ENCODE measurements at places on chromosomes 3 and 15.

DNA sequence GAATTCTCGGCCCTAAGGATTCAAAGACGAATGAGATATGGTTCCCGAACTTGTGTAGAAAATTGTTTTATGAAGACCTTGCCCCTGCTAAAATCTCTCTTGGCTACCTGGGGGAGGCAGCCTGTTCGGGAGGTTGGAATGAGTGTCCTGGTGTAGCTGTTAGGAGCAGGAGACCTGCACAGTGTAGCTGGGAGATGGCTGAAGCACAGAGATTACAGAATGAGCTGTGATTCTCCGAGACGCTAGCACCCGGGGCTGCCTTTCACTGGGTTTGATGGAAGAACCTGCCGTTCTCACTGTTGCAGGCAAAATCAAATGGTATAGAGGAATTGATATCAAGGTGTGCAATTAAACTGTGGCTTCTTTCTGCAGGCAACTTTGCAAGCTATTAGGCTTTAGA lies 68.0 kb downstream of the TRAK1 start:
- no peak for DNase-seq

- no peak for DNase-seq
Observed at GRCh38 chr15:68265081-68265480, 12.5 kb upstream of the FEM1B start.

DNA sequence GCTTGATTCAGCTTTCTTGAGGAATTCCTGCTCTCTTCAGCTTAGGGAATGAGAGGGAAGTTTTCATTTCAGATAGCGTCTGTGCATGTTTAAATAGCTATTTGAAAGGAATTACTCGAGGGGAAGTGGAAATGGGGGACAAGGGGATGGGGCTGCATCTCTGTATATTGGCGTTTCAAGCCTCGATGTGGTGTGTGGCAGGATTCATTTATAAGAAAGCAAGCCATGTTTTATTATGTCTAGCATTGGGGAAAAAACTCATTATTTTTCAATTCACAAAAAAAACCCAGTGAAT lies 1.0 kb downstream of the ATP2C1 start:
- no peak for DNase-seq

- DNase-seq, result no peak
Observed at GRCh38 chr3:76324101-76324500, 538.8 kb upstream of the ZNF717 start.

DNA sequence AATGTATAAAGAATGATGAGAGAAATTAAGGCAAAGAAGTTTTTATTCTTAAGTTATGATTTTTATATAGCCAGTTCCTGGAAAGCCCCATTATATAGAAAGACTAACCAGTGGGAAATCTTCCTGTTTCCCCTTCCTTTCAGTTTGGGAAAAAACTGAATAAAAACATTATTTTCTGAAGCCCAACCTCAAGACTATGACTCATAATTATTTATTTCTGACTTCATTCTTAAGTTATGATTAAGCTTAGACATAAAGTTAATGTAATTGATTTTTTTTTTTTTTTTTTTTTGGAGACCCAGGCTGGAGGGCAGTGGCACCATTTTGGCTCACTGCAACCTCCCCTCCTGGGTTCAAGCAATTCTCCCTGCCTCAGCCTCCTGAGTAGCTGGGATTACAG lies 55.8 kb downstream of the TRPC1 start:
- DNase-seq, result no peak

DNA sequence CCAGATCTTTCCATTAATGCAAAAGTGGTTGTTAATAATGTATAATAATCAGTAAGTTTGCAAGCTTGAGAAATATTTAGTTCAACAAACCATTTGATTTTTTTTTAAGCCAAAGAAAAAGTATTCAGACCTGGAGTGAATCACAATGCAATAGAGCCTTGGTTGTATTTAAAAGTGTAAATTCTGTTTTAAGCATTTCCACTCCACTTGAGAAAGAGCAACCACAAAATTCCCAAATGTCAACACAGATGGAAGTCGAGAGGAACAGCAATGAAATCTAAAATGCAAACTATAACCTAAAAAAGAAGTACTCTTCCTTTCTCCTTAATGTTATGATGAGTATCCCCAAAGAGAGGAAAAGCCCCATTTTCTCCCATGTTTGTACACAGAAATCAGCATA lies 20.2 kb downstream of the GBE1 start:
- no peak for DNase-seq

DNA sequence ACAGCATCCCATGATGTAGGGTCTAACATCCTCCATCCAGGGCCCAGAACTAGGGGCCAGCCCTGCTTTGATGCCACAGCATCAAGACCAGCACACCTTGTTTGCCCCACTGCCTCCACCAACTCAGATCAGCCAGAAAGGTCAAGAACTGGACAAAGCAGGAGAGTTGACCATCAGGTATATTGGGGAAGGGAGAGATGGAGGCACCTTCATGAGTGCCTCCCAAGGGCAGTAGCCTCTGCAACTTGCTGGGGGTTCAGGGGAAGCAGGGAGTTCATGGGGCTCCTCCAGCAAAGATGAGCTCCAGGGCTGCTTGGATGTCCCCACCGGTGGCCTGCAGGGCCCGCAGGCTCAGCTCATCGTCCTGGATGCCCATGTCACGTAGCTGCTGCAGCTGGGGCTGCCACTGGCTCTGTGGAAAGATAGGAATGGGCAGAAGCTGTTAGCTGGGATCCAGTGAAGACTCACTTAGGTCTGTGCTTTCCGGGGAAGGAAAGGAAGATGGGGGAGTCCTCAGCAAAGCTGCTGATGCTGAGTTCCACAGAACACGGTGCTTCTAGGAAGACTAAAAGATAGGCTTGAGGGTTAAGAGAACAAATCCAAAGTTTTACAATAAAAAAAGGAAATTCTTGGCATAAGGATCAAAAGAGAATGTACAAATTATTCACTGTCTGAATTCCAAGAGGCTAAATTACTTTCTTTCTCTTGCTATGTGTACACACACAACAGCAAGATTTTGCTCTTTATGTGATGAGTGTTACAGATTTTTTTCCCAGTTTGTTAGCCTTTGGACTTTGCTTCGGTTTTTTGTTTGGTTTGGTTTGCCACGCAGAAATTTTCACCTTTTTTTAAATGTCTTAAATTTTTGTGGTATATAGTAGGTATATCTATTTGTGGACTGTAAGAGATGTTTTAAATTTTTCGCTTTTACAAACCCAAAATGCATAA lies 12.3 kb upstream of the SEMA7A start:
- DNase-seq, result no peak

- DNase-seq, result no peak
Observed at GRCh38 chr3:23953523-23953922, 8.4 kb downstream of the NR1D2 start.

- DNase-seq, result no peak
Observed at GRCh38 chr3:179526482-179526881, 36.2 kb upstream of the ACTL6A start.

DNA sequence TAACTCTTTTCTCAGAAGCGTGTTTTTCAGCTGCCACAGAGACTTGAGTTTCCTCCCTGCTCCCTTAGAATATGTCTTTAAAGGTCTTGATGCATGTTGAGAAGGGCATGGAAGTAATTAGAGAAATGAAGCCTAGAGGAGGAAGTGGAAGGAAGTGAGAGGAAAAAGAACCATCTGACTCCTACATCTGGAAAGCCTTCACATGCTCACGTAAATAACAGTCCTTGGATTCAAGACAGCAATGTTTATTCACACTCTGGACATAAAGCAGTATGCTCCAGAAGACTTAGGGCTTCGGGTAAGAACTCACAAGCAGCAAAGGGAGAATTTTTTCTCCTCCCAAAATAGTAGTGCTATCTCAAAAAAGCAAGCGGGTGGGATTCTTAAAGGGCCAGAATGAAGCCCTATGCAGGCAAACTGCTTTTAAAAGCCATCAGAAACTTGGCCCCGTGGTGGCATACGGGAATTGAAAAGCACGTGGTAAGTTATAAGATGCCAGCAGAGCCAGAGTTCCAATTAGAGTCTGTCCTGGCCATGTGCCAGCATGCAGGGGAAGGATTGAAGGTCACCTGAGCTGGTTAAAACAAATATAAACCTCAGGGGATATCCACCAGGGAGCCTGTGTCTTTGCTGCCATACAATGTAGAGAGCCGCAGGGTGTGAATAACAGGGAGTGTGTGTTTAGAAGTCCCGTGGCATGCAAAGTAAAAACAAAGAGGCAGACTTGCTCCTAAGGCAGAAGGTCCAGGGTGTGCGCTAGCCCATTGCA lies 380.8 kb upstream of the NDN start:
- no peak for DNase-seq

- no peak for DNase-seq
Observed at GRCh38 chr3:173000553-173000952, 140.5 kb downstream of the SPATA16 start.

GRCh38 chr3:12996181-12996506 lies 77.1 kb downstream of the IQSEC1 start:
- DNase-seq, result no peak

- peak; percentile 79 for DNase-seq
Observed at GRCh38 chr15:64521726-64522164, 61.4 kb downstream of the ZNF609 start.

GRCh38 chr3:132117642-132118041 lies 82.8 kb upstream of the CPNE4 start:
- no peak for DNase-seq

- DNase-seq, result no peak
Observed at GRCh38 chr15:48313216-48313615, 18.0 kb upstream of the DUT start.

DNA sequence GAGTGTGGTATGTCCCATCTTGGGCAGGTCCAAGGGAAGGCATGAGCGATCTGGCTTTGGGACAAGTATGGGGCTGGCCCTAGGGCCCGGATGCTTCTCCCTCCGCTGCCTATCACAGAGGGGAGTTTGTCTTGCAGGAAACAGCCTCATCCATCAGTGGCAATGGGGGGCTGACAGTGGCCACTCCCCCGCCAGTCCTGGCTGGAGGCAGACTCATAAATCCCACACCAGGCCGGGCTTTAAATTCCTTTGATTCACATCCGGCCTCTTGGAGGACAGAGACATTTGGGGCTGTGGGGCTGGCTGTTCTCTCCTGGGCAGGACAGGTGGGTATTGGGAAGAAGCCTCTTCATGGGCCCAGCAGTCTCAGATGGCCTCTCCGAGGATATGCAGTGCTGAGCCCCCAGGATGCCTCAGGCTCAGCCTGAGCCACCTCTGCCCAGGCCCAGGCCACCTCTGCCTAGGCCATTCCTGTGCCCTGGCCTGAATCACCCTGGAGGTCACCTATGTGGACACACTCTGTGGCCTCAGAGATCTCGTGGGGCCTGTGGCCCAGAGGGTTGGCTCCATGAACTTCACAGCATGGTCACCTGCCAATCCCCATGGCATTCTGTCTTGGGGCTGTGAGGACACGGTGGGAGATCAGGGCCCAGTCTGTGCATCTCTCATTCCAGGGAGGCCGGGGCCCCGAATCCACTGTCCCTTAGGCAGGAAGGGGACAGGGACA lies 84.2 kb upstream of the GOLGA6L4 start:
- no peak for DNase-seq

- DNase-seq, result no peak
Observed at GRCh38 chr15:68042156-68042854, 11.8 kb upstream of the PIAS1 start.

DNA sequence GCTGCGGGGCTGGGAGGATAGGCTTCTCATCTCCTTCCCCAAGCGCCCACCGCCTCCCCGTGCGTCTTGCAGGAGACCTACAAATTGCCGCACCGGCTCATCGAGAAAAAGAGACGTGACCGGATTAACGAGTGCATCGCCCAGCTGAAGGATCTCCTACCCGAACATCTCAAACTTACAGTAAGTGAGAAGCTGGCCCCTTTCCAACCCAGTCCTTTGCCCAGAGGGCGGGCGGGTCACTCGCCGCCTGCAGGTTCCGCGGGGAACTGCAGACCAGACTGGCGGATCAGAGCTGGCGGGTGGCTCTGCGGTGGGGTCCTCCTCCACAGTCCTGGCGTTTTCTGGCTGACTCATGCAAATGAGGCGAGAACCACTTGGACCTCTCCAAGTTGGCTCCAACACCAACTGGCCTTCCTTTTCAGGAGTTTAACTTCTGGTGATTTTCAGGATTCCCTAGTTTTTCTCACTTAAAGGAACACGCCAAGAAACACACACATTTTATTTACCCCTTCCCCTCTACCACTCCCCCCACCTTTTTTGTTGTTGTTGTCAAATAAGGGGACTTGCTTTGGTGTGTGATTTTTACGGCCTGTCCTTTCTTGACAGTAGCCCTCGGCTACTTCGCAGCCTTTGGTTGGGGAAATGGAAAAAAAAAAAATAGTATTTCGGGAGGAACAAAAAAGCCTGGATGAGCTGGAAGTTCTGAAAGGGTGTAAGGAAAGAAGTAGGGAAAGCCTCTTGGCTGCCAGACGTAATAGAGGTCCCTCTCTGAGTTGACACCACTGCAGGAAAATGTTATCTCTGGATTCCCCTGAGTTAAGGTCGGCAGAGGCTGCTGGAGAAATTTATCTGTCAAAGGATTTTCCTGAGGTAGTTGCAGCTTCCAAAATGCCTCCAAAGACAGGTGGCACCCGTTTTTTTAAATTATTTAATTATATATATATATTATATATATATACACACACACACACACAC lies 1.3 kb downstream of the BHLHE40 start:
- peak; percentile 80 for DNase-seq

DNA sequence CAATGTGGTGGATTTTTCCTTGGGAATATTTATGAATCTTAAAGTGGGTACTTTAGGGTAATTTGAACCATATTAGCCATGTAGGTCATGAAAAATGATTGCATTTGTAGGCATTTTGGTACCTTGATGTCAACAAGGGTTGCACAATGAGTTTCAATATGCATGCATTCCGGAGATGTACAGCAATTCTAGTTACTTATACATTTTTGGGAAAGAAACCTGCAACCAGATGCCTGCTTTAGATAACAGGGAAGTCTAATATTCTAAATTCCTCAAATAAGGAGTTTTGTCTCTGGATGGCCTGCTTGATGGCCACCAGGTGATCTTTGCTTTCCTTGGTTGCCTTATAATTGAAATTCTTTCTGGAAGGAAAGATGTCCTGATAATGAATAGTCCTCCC lies 240.5 kb upstream of the SETMAR start:
- DNase-seq, result no peak

DNA sequence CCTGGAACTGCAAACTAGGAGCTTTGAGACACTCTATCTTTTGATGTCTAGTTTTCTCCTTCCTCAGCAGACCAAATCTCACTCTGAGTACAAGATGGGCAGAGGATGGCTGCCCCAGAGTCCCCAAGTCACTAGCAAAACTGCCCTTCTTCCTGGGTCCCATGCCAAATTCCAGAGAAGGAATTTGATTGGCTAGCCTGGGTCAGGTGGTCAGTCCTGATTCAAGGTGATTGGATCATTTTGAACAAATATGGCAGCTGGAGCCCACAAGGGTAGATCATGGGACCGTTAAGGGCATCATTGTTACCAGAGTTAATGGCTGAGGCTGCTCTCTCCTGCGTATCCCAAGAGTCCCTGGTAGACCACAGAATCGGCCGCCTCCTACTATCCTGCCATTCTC lies 21.7 kb downstream of the SLC6A1 start:
- no peak for DNase-seq

DNA sequence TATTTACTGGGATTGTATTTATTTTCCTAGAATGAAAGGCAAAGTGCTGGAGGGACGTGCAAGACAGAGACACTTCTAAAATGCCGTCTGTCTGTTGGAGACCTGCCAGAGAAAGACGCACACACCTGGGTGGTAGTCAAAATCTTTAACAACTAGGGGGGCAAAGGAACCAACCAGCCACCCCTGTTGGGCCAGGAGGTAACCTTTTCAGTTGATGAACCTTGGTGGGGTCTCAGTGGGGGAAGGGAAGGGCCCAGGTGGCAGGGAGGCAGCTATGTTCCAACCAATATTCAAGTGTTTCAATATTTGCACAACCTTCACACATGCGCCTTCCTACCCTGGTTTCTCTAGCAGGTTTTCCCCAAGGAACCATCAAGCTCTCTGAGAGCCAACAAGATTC lies 99.0 kb downstream of the MEGF11 start:
- DNase-seq, result no peak

Measured in Caco-2 (cell line).